ENCODE measurements at places on chromosomes 5 and 9. TPM values are rescaled to one million over a fixed set of nuclear protein-coding genes. Genes with fewer than 3 reads are reported as not detected.

Gene GARIN3
- 27.8 TPM for total RNA-seq

Gene ZNF354C
- total RNA-seq: 4.6 TPM

GRCh38 chr9:22214497-22215031, 205.5 kb upstream of the CDKN2B start:
- H3K27me3 ChIP-seq: no peaks in the 10 kb centered on the region
- no peaks in the 10 kb centered on the region for H3K4me1 ChIP-seq
- no peak overlapping the region for H3K27ac ChIP-seq
- no peaks in the 10 kb centered on the region for H3K36me3 ChIP-seq

DNA sequence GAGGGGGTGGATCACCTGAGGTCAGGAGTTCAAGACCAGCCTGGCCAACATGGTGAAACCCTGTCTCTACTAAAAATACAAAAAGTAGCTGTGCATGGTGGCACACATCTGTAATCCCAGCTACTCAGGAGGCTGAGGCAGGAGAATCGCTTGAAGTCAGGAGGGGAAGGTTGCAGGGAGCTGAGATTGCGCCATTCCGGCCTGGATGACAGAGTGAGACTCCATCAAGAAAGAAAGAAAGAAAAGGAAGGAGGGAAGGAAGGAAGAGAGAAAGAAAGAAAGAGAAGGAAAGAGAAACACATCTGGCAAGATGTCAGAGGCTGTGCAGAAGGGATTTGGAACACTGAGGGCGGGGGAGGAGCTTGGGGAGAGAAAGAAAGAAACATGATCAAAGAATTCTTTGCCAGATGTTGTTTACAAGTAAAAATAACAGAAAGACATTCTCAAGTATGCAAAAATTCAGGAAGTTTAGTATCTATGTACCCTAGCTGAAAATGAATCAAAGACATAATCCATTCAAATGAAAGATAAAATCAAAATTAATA, 93.7 kb downstream of the AK8 start:
- no peak overlapping the region for H3K27ac ChIP-seq
- DNase-seq: peak; percentile 63
- peaks cover 17% of the 10 kb centered on the region for H3K4me1 ChIP-seq
- H3K27me3 ChIP-seq: no peaks in the 10 kb centered on the region
- no peaks in the 10 kb centered on the region for H3K36me3 ChIP-seq

DNA sequence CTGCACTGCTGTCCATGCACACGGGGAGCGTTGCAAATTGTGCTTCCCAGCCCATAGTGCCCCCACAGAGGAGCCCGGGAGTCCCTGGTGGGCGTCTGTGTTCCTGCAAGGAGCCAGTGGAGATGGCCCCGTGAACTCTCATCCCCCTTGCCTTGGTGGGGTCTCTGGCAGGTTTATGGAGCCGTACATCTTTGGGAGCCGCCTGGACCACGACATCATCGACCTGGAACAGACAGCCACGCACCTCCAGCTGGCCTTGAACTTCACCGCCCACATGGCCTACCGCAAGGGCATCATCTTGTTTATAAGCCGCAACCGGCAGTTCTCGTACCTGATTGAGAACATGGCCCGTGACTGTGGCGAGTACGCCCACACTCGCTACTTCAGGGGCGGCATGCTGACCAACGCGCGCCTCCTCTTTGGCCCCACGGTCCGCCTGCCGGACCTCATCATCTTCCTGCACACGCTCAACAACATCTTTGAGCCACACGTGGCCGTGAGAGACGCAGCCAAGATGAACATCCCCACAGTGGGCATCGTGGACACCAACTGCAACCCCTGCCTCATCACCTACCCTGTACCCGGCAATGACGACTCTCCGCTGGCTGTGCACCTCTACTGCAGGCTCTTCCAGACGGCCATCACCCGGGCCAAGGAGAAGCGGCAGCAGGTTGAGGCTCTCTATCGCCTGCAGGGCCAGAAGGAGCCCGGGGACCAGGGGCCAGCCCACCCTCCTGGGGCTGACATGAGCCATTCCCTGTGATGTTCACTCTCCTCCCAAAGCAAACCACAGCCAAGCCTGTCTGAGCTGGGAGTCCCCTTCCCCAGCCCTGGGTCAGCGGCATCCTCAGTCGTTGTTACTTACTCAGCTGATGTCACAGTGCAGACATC, 3.1 kb downstream of the MRPS2 start:
- DNase-seq: no peak
- peaks cover 12% of the 10 kb centered on the region for H3K4me1 ChIP-seq
- no peaks in the 10 kb centered on the region for H3K36me3 ChIP-seq

DNA sequence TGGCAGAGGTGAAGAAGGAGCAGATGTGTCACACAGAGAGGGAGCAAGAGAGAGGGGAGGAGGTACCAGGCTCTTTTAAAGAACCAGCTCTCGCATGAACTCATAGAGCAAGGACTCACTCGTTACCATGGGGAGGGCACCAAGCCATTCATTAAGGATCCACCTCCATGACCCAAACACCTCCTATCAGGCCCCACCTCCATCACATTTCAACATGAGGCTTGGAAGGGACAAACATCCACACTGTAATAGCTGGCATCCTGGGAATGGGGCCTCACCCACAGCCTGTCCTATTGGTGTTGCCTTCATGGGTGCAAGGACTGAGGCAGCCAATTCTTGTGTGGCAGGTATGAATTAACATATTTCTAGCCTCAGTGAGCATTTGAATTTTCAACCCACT, 11.6 kb upstream of the TNFAIP8 start:
- no peaks in the 10 kb centered on the region for H3K4me1 ChIP-seq
- H3K27ac ChIP-seq: no peak overlapping the region
- H3K4me3 ChIP-seq: no peak overlapping the region
- DNase-seq: no peak
- no peaks in the 10 kb centered on the region for H3K36me3 ChIP-seq

Gene SEC24A
- 16.7 TPM for total RNA-seq

Gene PHF24
- total RNA-seq: 93.3 TPM

DNA sequence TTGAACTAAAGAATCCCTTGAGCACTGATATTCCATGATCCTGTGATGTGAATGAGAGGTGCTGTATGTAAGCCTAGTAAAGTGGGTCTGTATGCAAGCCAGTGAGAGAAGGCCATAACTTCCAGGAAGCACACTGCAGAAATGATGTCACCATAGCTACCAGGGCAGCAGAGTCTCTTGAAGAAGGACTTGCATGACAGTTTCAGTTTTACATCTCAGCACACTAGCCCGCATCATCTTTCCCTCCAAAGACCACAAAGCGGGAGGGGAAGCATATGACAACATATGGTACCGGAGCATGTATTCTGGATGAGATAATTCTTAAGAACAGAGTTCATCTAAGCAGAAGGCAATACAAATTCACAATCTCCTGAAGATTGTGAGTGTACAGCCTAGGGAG, 37.6 kb upstream of the MAST4 start:
- no peak overlapping the region for H3K4me3 ChIP-seq
- H3K4me1 ChIP-seq: no peaks in the 10 kb centered on the region
- no peaks in the 10 kb centered on the region for H3K27me3 ChIP-seq

Gene ARID3C
- 0.31 TPM for total RNA-seq

DNA sequence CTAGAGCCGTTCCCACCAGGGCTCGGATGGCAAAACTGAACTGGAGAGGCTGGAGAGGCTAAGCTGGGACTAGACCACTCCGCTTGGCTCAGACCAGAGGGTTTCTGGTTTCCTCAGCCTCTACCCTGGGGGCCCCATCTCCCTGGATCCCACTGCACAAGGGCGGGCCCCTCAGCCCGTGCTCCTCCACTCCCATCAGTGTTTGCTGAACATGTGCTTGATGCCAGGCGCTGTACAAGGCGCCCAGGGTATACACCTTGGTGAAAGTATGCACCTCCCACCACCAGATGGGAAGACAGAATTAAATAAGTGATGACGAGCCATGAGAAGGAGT, 18.0 kb downstream of the GPX3 start:
- peak overlapping the region; percentile 71 for H3K27ac ChIP-seq
- H3K36me3 ChIP-seq: no peaks in the 10 kb centered on the region
- no peak for DNase-seq
- H3K27me3 ChIP-seq: no peaks in the 10 kb centered on the region
- peaks cover 29% of the 10 kb centered on the region for H3K4me1 ChIP-seq

- DNase-seq: no peak
- peaks cover 38% of the 10 kb centered on the region for H3K4me1 ChIP-seq
- H3K36me3 ChIP-seq: no peaks in the 10 kb centered on the region
- no peak overlapping the region for H3K4me3 ChIP-seq
- peak overlapping the region; percentile 72 for H3K27ac ChIP-seq
- H3K27me3 ChIP-seq: no peaks in the 10 kb centered on the region
These were observed 55.9 kb downstream of the TMC1 start for GRCh38 chr9:72577212-72577753.

- no peaks in the 10 kb centered on the region for H3K36me3 ChIP-seq
- peaks cover 9% of the 10 kb centered on the region for H3K4me1 ChIP-seq
These were observed 54.7 kb upstream of the ZFR start for GRCh38 chr5:32499261-32499660.

- peak; percentile 36 for DNase-seq
- H3K4me1 ChIP-seq: no peaks in the 10 kb centered on the region
- no peaks in the 10 kb centered on the region for H3K27me3 ChIP-seq
- no peaks in the 10 kb centered on the region for H3K36me3 ChIP-seq
These were observed 74.6 kb downstream of the MRPL36 start for GRCh38 chr5:1724822-1725602.

GRCh38 chr5:180625125-180625790, 24.1 kb downstream of the FLT4 start:
- H3K4me1 ChIP-seq: no peaks in the 10 kb centered on the region
- H3K36me3 ChIP-seq: no peaks in the 10 kb centered on the region
- DNase-seq: no peak
- no peaks in the 10 kb centered on the region for H3K27me3 ChIP-seq

DNA sequence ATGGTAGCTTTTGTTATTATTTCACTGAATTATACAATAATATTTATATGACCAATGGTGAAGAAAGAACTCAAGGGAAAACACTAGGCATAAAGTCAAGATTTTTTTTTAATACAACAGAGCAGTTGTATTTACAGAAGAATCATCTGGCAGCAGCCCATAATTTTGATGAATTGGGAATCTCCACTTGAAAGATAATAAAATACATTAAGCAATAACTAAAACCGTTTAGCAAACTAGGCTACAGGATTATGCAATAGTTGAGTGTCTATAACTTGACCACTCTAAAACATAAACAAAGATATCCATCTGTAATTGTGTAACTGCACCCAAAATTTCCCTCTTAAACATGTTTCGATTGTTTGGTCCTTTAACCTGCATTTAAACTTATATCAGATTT, 80.8 kb downstream of the SNCAIP start:
- no peaks in the 10 kb centered on the region for H3K4me1 ChIP-seq
- H3K4me3 ChIP-seq: no peak overlapping the region
- H3K27me3 ChIP-seq: no peaks in the 10 kb centered on the region
- no peak for DNase-seq

DNA sequence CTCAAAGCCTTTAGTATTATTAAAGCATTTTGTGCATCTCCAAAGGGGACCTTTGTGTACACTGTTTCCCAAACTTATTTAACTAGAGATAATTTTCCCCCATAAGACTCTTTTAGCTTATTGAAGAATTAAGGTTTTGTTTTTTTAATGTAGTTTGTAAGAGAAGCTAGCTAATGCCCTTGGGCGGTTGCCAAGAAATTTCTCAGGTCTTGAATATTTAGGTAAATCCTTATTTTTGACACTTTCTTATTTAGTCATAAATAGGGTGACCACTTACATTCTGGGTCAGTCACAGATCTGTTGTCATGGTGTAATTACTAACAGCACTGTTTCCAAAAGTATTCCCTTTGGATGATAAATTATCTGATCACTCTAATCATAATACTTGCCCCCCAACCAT, 27.2 kb downstream of the TNFAIP8 start:
- H3K27me3 ChIP-seq: no peaks in the 10 kb centered on the region
- H3K4me3 ChIP-seq: no peak overlapping the region
- H3K36me3 ChIP-seq: no peaks in the 10 kb centered on the region

GRCh38 chr9:37911271-37911681, 7.3 kb upstream of the SLC25A51 start:
- DNase-seq: no peak
- H3K4me1 ChIP-seq: no peaks in the 10 kb centered on the region
- no peak overlapping the region for H3K27ac ChIP-seq
- no peaks in the 10 kb centered on the region for H3K27me3 ChIP-seq
- H3K4me3 ChIP-seq: no peak overlapping the region

DNA sequence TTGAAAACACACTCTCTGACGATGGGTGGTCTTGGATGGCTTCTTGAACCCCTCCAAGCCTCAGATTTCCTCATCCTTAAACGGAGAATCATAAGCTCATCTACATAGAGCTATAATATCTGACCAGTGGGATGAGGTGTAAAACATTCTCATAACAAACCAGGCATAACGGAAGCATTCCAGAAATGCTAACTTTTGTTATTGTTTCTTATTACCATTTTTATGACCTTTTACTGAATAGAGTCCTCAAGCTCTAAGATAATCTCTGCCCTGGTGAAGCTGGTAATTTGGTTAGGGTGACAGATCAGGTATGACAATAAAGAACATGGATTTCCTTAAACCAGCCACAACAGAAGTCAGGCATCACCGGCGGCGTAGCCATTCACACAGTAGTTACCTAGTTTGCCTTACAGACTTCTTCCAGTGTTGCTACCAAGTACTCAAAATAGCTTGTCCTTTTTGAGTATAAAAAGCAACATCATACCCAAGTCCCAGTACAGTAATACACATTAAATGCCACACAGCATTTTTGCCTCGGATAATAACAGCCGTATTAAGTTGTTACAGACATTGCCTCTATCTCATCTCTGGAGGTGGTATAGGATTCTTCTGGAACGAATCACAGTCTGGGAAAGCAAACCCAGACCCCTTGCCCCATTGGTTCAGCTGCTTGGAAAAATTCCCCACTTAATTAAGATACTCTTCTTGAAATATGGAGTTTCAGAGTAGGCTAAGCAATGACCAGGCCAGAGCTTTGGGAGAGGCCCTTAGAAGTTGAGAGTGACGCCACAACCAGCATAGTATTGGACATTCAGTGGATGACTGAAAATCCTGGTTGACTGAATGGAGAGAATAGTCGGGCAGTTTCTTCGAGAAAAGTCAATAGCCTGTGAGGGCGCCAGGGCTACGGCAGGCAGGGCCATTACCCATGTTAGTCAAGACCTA, 252.5 kb downstream of the SLIT3 start:
- H3K4me3 ChIP-seq: no peak overlapping the region
- no peaks in the 10 kb centered on the region for H3K27me3 ChIP-seq
- H3K4me1 ChIP-seq: no peaks in the 10 kb centered on the region
- DNase-seq: no peak
- H3K27ac ChIP-seq: no peak overlapping the region

Gene MCTP1
- total RNA-seq: 15.5 TPM

Gene SLC22A4
- 1.5 TPM for total RNA-seq

GRCh38 chr9:137366445-137366810, 56.5 kb downstream of the EXD3 start:
- no peaks in the 10 kb centered on the region for H3K4me1 ChIP-seq
- no peak overlapping the region for H3K4me3 ChIP-seq
- H3K36me3 ChIP-seq: no peaks in the 10 kb centered on the region
- no peak for DNase-seq
- no peak overlapping the region for H3K27ac ChIP-seq

GRCh38 chr9:83242066-83242465, 179.1 kb upstream of the RASEF start:
- H3K36me3 ChIP-seq: no peaks in the 10 kb centered on the region
- DNase-seq: no peak
- no peak overlapping the region for H3K4me3 ChIP-seq
- no peaks in the 10 kb centered on the region for H3K4me1 ChIP-seq
